ENCODE measurements at places on chromosomes 12 and 14.
A peak's percentile ranks its signal among the peaks of the same experiment; 100 is the strongest.

DNA sequence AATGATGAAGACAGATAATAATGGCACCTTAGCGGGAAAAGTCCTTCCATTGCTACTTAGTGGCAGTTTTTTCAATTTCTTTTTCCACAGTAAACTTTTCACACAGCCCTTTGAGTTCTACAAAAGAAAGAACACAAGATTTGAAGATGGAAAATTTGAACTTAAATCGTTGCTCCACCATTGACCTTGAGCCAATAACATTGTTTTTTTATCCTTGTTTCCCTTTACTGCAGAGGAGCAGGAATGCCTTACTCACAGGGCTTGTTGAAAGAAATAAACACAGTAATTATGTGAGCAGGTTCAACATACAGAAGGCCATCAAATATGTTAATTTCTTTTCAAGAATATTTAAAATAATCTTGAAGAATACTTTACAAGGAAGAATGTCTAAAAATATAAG, 181.5 kb upstream of the KRR1 start:
- DNase-seq, result no peak

GRCh38 chr12:6016756-6017155, 71.7 kb upstream of the ANO2 start:
- no peak for DNase-seq

- no peak for DNase-seq
Measured at GRCh38 chr12:126069549-126070165, 1004.4 kb downstream of the AACS start.

- no peak for DNase-seq
Measured at GRCh38 chr14:21923820-21924219, 250.2 kb upstream of the OR4E1 start.

DNA sequence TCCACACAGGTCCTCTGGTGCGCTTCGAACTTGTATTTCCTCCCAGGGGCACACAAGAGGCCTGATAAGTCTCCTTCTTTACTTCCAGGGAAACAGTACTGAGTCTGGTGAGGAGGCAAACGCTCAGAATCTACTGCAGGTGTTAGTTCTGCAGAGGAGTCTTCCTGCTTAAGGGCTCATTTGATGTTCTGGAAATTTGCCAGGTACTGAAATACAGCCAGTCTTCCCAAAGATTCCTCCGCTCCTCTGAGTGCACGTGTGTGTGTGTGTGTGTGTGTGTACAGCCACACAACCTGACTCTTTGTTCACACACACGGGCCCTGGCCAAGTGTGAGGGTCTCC, 92.0 kb downstream of the FBXL14 start:
- DNase-seq, result peak; percentile 45

DNA sequence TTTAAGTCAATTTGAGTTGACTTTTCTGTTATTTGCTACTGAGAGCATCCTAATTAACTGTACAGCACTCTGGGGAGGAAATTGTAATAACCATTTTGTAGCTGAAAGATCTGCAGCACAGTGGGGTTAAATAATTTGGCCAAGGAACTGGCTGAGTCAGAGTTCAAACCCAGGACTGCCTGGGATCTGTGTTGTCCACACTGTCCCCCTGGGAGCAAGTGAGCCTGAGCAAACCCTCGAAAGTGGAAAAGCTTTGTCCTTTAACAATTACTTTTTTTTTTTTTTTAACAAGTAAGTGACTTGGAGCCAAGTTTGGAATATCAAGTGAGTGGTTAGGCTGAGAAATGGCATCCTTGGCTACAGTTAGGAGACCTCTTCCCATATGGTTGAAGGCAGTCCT, 247.2 kb upstream of the CCDC196 start:
- no peak for DNase-seq

DNA sequence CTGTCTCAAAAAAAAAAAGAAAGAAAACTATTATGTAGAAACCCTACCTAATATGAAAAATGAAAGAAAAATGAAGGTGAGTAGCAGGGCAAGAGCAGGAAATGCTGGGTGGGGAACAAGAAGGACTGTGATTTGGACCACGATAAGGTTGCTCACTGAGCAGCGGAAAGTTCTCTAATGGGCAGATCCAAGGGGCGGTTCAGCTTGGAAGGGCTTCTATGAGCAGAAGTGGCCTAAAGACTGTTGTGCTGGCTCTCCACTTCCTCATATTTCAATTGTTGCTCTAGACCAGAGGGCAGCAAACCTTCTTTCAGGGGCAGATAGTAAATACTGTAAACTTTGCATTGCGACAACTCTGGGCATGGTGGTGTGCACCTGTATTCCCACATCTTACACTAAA, 16.3 kb upstream of the NFYB start:
- DNase-seq, result no peak

Data from umbilical cord (tissue), 2 donors.